Tibial nerve (tissue), 4 donors: ENCODE measurements at places on chromosomes 6 and 20. TPM values are rescaled to one million over a fixed set of nuclear protein-coding genes. Genes with fewer than 3 reads are reported as not detected.

DNA sequence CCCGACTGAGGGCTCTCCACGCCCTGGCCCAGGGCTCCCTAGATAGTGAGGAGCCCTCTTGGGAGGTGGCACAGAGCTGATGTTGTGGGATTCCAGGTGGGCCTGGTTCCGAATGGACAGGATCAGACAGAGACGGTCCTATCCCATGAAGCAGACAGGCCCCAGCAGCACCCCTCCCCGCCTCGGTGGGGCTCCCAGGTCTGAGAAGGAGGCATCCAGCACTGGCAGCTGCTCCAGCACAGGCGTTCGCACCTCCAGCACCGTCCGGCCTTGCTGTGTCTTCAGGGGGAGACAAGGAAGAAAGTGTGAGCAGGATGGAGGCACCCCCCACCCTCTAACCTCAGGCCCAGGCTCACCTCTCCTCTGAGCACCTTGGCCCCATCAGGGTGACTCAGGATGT lies 28.7 kb downstream of the COL11A2 start:
- DNase-seq = no peak

DNA sequence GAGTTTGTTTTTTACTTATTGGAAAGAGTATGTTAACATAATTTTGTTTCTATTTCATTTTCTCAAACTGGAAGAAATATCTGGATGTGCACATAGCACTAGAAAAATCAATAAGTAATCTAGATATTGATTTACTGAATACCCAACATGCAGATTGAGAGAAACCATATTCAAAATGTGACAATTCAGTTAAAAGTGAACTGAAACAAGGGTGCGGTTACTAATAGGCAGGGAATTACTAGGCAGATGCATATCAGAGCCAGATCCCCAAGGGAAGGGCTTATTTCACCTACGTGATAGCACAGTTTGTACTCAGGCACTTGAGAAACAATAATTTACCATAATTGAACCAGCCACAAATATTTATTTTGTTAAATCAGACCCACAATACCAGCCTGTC lies 493.1 kb upstream of the FLRT3 start:
- no peak for DNase-seq

The APMAP gene
- 45.3 TPM for total RNA-seq

The CST7 gene
- total RNA-seq = not detected

- no peak for DNase-seq
These were observed 54.0 kb upstream of the REV3L start for GRCh38 chr6:111536910-111537527.

The PXDC1 gene
- 174 TPM for total RNA-seq

The LPIN3 gene
- 26.8 TPM for total RNA-seq

DNA sequence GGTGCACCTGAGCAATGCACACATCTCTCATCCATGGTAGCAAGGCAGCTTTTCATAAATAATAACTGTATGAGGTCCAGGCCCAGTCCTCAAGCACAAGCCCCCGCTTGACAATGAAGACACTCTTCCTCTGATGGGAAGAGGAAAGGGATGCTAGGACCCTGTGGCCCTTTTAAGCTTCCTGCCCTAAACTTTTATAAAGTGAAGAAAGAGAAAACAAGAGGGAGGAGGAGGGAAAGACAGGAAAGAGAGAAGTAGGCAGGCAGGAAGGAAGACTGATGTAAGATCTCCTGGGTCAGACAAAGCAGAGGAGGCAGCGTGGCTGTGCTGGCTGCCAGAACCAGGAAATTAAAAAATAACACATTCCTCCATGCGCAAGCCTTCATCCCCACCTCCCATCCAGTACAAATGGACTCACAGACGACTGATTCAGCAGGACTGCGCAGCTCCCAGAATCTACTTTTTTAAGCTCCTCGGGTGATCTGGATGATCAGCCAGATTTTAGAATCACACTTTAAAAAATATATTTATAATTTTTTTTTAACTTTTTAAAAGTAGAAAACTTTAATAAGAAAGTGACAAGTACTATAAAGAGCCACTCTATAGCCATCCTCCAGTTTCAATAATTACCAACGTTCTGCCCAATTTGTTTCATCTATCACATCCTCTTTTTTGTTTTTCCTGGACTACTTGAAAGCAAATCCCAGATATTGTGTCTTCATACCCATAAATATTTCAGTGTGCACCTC lies 16.5 kb downstream of the TNFAIP3 start:
- DNase-seq = no peak

The FKBP5 gene
- 600 TPM for total RNA-seq

The FAM83D gene
- 0.90 TPM for total RNA-seq

The RBCK1 gene
- total RNA-seq = 93.5 TPM

- DNase-seq = no peak
These were observed 151.9 kb upstream of the SLC22A16 start for GRCh38 chr6:110628330-110628729.

GRCh38 chr6:109381061-109381746 lies 1.1 kb downstream of the CD164 start:
- DNase-seq = no peak

The CNR1 gene
- total RNA-seq = 35.7 TPM
